DMS79 (cell line): ENCODE measurements at places on chromosomes 3 and 15.
A peak's percentile ranks its signal among the peaks of the same experiment; 100 is the strongest.

- no peak for DNase-seq
Measured at GRCh38 chr3:73352841-73353645, 271.7 kb downstream of the PDZRN3 start.

GRCh38 chr15:61049028-61049427, 180.1 kb downstream of the RORA start:
- DNase-seq = no peak

DNA sequence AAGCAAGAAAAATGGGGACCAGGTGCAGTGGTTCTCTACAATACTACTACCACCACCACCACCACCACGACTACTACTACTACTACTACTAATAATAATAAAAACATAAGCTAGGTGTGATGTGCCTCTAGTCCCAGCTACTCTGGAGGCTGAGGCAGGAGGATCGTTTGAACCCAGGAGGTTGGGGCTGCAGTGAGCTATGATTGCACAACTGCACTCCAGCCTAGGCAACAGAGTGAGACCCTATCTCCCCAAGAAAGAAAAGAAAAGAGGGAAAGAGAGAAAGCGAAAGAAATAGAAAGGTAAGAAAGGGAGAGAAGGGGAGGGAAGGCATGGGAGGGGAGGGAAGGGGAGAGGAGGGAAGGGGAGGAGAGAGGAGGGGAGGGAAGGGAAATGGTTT, 350.6 kb downstream of the FOXP1 start:
- no peak for DNase-seq

- no peak for DNase-seq
Measured at GRCh38 chr3:13053420-13053819, 19.8 kb downstream of the IQSEC1 start.

- no peak for DNase-seq
Measured at GRCh38 chr3:32862247-32862935, 44.6 kb downstream of the TRIM71 start.

- no peak for DNase-seq
Measured at GRCh38 chr15:35444557-35445204, 101.3 kb downstream of the DPH6 start.

DNA sequence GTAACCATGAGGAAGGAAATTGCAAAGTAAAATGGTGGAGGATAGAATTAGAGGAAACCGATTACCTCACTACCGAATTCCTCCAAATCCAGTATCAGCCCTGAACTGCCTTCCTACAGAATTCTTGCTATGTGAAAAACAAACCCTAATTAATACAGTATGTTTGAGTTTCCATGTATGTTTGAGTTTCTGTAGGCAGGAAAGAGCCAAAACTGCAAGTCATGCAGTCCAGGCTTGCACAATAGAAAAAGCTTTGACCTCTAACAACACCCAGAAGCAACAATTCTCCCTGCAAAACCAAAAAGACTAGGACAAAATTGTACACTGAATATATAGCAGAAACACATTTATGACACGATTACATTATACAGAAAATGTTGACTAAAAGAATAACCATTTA, 614.8 kb downstream of the DIPK2A start:
- DNase-seq = no peak

DNA sequence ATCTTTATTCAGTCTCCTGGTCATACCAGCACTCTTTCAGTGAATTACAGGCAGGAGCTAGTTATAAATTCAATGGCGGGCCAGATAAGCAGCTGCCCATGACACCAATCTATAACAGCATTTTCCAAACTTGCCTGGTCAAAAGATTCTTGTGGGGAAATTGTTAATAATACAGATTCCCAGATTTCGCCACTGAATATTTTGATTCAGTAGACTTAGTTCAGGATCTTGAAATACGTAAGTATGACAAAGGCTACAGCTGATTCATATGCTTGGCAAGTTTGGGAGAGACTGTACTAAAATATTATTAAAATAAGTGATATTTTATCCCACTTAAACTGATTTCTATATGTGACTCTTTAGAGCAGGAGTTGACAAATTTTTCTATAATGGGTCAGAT, 119.3 kb downstream of the TMCO5A start:
- DNase-seq = no peak

- DNase-seq = no peak
Measured at GRCh38 chr15:100861511-100861991, 18.1 kb upstream of the ALDH1A3 start.

DNA sequence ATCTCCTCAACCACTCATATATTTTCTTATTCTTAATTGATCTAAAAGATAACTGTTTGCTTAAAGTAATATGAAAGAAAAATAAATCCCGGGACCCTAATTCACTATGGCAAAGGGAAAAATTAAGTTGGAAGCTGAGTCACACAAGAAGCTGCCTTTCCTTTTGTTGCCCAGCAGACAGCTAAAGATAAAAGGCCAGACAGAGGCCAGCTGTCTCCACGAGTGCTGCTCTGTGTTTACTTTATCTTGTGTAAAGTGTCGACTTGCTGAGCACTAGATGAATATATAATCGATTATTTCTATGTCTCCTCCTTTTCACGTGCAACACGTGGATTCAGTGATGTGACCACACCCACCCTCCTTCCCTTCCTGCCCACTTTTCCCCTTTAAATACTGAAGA, 52.8 kb upstream of the NSMCE3 start:
- no peak for DNase-seq

- no peak for DNase-seq
Measured at GRCh38 chr3:107986505-107986904, 104.3 kb downstream of the CD47 start.

- no peak for DNase-seq
Measured at GRCh38 chr3:71688121-71688520, 37.1 kb downstream of the EIF4E3 start.

GRCh38 chr15:82751308-82751707, 41.6 kb upstream of the AP3B2 start:
- no peak for DNase-seq

GRCh38 chr15:33374226-33374914, 63.6 kb downstream of the RYR3 start:
- no peak for DNase-seq

DNA sequence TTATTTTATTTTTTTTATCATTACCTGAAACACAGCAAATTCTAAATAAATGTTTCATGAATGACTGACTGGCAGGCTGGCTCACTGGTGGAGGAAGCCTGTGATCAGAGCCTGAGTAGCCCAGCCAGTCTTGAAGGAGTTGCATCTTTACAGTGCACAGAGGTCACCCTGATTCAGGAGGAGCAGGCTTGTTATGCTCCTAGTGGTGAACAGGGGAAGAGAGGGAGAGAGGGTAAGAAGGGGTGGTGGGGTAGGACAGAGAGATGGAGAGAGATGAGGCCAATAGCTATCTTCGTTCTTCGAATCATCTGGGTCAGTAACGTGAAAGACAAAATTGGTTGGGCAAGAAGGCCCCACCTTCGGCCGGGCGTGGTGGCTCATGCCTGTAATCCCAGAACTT, 202.6 kb upstream of the MCTP2 start:
- no peak for DNase-seq

DNA sequence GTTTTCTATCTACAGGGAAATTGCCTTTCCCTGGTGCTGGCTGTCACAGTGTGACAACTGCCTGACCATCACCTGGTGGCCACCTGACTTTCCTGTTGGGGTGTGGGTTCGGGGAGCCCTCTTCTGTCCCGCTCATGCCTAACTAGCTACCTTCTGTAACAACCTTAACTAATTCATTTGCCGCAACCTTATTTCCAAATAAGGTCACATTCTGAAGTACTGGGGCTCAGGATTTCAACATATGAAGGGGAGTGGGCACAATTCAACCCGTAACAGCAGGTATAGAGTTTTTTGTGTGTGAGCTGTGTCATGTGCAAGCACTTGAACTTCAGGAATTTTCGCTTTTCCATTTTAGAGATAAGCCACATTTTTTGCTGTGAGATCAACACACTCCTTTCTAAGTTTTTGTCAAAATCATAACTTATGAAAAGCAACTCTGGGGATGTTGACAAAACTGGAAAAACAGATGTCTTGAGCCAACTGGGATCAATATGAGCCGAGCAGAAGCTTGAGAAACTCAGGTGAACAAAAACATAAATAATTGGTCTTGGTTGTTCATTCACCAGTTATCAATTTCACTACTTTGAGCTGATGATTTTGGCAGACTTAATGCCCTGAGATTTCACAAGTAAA, 242.0 kb upstream of the RGMA start:
- DNase-seq = no peak

- peak; percentile 2 for DNase-seq
Measured at GRCh38 chr3:154334973-154335420, 10.7 kb upstream of the DHX36 start.

DNA sequence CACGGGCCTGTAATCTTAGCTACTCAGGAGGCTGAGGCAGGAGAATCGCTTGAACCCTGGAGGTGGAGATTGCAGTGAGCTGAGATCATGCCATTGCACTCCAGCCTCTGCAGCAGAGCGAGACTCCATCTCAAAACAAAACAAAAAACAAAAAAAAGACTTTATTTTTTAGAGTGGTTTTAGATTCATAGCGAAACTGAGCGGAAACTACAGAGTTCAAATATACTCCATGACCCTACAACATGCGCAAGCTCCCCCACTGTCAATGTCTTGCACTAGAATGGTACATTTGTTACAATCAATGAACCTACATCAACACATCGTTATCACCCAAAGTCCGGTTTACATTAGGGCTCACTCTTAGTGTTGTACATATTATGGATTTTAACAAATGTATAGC, 2.2 kb upstream of the CRTAP start:
- no peak for DNase-seq
